ENCODE measurements at places on chromosomes 11 and 22. TPM values are rescaled to one million over a fixed set of nuclear protein-coding genes. Genes with fewer than 3 reads are reported as not detected.

Gene NARS2
- 13.4 TPM for total RNA-seq

Gene B4GALNT4
- total RNA-seq = 2.2 TPM

Gene APLNR
- not detected for total RNA-seq

Gene SERPING1
- not detected for total RNA-seq

Gene OR2AG2
- not detected for total RNA-seq

Gene MFNG
- total RNA-seq = 218 TPM

Gene PATE4
- not detected for total RNA-seq

Gene APOC3
- not detected for total RNA-seq

Gene PRR33
- total RNA-seq = not detected

Gene CRACR2B
- total RNA-seq = 23.7 TPM

Gene OR51B2
- total RNA-seq = not detected

Gene APBB1
- total RNA-seq = 66.8 TPM
